ENCODE measurements at places on chromosomes 11 and 22.

DNA sequence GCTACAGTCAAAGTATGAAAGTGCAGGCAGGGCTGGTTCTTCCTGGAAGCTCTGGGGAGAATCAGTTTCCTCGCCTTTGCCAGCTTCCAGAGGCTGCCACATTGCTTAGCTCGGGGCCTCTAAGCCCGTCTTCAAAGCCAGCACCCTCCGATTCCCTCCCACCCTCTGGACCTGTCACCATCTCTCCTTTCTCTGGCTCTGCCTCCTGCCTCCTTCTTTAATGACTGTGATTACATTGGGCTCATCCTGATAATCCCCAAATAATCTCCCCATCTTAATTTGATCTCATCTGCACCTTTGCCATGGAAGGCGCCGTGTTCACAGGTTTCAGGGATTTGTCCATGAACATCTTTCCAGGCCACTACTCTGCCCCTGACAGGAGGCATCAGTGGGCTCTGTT lies 42.5 kb downstream of the MCM5 start:
- no peak for DNase-seq

GRCh38 chr11:69592986-69593650 lies 47.8 kb upstream of the CCND1 start:
- no peak for DNase-seq

DNA sequence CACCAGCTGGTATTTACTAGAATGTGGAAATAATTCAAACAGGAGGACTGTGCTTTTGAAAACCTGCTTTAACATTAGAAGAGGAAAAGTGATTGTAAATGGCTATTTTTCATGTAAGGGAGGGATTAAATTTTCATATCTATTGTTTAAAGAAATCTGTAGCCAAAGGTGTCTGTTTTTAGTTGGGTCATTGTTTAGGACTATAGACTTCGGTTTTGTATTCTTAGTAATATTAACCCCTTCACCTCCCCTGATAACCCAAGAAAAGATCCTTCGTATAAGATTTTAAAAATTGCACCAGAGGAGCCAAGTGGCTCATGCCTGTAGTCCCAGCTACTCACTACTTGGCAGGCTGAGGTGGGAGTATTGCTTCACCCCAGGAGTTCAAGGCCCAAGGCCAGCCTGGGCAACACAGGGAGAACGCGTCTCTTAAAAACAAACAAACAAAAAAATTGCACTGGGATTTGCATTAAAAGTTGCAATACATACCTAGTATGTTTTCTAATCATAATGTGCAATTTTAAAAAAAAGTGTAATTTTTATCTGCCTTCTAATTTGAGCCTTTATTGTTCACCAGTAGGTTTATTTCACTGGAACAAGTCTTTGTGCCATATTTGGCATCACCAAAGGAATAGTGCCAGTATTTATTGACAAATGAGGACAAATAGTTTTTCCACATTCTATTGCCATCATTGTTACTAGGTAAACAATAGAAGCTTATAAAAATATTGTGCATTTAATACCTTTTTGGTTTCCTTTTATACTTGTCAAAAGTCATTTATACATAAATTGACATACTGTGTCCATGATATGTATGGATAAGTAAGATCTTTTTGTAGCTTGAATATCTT lies 34.3 kb downstream of the MTMR3 start:
- DNase-seq, result no peak

GRCh38 chr22:32340411-32340810 lies 17.3 kb upstream of the RFPL3 start:
- no peak for DNase-seq

GRCh38 chr22:47406180-47406834 lies 643.9 kb downstream of the TBC1D22A start:
- DNase-seq, result no peak

DNA sequence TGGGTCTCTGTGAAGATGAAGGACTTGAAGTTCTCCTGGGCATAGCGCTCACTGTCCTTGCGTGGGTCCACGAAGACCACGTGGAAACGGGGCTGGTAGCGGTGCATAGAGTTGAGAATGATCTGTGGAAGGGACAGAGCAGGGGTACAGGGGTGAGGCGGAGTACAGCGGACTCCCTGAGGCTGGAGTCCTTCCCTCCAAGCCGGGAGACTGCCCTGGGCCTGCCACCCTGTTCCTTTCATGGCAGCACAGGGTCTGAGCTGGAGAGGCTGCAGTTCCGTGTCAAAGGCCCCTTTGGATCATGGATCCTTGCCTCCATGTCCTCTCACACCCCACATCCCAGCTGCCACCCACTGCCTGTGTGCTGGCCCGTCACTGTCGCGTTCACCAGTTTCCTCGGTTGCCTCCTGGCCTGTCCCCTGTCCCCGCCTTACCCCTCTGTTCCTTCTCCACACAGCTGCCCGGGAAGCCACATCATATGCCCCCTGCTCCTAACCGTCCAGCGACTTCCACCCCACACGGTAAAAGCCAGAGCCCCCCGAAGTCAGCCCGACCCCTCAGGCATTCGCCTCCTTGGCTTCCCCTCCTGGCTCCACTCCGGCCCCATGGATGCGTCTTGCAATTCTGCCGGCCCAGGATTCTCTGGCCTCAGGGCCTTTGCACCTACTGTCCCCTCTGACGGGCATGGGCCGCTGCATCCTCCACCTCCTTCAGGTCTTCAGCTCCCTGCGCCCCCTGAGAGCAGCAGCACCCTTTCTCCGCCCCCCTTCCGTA lies 3.4 kb upstream of the NUDT8 start:
- no peak for DNase-seq

GRCh38 chr22:18955696-18956095 lies 19.6 kb upstream of the PRODH start:
- no peak for DNase-seq

DNA sequence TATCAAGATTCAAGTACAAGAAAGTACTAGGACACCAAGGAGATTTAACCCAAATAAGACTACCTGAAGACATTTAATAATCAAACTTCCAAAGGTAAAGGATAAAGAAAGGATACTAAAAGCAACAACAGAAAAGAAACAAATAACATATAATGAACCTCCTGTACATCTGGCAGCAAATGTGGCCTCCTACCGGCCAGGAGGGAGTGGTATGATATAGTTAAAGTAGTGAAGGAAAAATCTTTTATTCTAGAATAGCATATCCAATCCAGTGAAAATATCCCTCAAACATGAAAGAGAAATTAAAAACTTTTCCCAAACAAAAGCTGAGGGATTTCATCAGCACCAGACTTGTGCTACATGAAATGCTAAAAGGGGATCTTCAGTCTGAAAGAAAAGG lies 104.7 kb upstream of the GUCY1A2 start:
- DNase-seq, result no peak

- DNase-seq, result no peak
Measured at GRCh38 chr11:134714021-134714656, 302.1 kb upstream of the B3GAT1 start.

DNA sequence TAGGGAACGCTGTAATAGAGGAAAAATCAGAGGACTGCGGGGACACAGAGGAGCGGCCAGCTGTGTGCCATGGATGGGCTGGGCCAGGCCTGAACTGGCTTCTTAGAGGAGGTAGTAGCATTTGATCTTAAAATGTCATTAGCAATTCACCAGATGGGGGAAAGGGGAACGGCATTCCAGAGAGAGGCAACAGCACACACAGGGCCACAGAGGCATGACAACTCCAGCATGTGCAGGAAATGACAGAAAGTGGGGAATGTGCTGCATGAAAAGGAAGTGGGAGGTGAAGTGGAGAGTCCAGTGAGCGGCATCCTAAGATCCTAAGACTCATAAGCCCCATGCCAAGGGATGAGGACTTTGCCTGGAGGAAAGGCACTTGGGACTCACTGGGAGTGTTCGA lies 69.0 kb downstream of the UBASH3B start:
- no peak for DNase-seq

- DNase-seq, result no peak
Measured at GRCh38 chr11:36437413-36437812, 72.7 kb downstream of the TRAF6 start.

DNA sequence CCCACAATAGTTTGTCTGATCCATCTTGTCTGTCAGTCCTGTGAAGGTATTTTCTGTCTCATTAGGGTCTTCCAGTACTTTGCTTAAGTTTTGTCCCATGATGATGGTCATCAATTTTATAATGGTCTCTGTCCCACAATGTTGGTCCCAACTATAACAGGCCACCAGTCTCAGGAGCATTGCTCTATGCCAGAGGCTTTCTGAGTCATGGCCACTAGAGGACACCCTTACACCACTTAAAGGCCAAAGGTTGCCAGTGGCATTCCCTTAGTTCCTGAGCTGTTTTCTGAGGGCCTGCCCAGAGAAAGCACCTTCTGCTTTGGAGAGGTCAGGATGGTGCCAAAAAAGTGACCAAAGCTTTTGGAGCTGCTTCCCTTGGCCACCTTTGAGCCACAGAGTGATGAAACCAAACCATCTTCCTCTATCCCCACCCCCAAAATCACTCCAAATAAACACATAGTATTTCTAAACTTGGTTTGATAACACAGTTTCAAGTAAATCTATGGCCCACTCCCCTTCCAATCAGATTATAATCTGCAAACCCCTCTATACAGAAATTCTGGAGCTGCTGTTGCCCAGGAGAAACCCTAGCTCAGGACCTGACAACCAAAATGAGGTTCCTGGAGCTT lies 19.3 kb downstream of the EIF3F start:
- peak; percentile 2 for DNase-seq

DNA sequence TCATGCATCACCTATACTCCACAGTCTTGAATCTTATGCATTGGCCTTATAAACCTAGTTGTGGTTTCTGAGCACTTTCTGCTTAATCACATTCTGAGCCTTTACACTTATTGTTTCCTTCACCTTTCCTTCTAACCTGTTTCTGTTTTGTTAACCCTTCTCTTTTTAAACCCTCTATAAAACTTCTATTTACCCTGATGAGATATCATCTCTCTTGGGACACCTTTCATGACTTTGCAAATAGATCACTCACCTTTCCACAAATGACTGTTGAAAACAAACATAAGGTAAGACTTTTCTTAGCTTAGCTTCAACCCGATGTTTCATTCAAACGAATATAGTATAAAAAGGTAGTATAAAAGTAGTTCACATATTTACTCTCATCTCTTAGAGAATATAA lies 483.6 kb downstream of the FAM181B start:
- no peak for DNase-seq

- DNase-seq, result no peak
Measured at GRCh38 chr22:47107431-47107830, 345.0 kb downstream of the TBC1D22A start.

GRCh38 chr11:283405-284104 lies 5.3 kb downstream of the NLRP6 start:
- no peak for DNase-seq

DNA sequence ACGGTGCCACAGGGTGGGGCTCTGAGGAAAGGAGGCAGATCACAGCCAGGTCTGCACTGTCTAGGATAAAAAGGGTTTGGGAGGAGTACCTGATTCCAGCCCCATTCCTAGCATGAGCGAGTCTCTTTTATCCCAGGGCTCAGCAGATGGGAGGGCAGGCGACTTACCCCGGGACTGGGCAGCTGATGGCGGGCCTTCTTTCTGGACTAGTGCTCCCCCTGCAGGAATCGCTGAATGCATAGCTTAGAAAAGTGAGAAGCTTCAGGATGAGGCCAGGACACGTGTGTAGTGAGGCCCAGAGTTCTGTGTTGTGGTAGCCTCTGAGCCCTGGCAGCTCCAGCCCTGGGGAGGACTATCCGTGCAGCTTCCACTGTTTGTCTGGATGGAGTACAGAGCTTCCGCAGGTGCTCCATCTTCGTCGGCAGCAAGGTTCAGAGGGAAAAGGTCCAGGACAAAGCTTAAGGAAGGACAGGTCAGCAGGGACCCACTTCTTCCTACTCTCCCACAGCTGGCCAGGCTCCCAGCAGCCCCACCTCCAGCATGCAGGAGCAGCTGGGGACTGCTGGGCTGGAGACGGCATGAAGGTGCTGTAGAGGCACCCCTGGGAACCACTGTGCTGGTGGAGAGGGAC lies 30.4 kb downstream of the COMMD9 start:
- peak; percentile 4 for DNase-seq

- no peak for DNase-seq
Measured at GRCh38 chr11:12286606-12287005, 90.8 kb upstream of the PARVA start.

DNA sequence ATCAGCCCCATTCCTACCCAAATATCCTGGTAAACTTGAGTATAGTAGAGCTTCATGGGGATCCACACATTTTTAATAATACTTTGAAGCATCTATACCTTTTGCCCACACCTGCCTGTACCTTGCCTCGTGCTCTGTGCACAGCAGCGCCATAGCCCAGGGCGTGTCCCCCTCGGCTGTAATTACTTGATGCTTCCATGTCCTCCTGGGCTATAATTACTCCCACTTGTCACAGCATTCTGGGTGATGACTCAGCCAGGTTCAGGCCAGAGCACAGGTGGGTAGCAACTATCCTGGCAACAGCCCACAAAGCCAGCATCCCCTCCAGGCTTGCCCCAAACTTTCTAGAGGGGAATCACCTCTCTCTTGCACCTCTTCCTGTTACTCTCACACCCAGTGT lies 23.7 kb upstream of the SLC36A4 start:
- no peak for DNase-seq

DNA sequence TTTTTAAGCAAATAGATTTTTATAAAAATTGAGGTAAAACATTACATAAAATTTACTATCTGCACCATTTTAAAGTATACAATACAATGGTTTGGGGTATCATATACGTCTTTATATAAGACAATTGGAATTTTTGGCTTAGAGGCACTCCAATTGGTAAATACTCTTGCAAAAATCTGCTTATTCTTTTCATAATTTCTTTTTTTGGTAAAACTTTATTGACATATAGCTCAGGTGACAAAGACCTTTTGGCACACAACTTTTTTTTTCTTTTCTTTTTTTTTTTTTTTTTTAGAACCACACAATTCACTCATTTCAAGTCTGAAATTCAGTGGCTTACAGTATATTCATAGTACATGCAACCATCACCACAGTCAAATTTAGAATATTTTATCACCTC lies 57.8 kb downstream of the ATG16L2 start:
- DNase-seq, result no peak

- no peak for DNase-seq
Measured at GRCh38 chr11:109604481-109605400, 182.8 kb downstream of the C11orf87 start.

DNA sequence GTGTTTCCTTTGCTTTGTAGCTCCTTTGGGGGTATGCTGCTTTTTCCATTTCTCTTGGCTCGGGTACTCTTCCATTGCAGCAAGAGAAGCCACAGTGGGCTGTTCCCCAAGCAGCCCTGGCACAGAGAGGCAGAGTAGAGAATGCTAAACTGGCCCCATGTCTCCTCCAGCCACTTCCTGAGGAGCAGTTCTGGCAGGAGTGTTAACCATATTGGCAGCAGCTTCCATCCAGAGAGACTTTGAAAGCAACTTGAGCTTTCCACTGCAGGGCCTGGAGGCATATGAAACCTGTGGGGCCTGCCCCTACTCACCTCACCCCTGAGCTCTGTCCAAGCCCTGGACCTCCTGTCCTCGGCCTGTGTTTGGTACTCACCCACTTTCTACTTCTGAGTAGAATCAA lies 61.8 kb downstream of the ALX4 start:
- DNase-seq, result no peak

GRCh38 chr11:2135018-2135569 lies 4.1 kb downstream of the IGF2 start:
- DNase-seq, result no peak

- DNase-seq, result no peak
Measured at GRCh38 chr11:46418751-46419150, 27.2 kb upstream of the CHRM4 start.

- DNase-seq, result no peak
Measured at GRCh38 chr11:113505541-113506375, 30.6 kb upstream of the DRD2 start.

- DNase-seq, result no peak
Measured at GRCh38 chr22:41522813-41523212, 21.5 kb downstream of the POLR3H start.

GRCh38 chr11:2881076-2881980 lies 4.2 kb downstream of the CDKN1C start:
- DNase-seq, result no peak
